ENCODE measurements at places on chromosomes 5 and 9. TPM values are rescaled to one million over a fixed set of nuclear protein-coding genes. Genes with fewer than 3 reads are reported as not detected.
A peak's percentile ranks its signal among the peaks of the same experiment; 100 is the strongest.

- DNase-seq: no peak
These were observed 8.4 kb downstream of the MYOT start for GRCh38 chr5:137876101-137876500.

DNA sequence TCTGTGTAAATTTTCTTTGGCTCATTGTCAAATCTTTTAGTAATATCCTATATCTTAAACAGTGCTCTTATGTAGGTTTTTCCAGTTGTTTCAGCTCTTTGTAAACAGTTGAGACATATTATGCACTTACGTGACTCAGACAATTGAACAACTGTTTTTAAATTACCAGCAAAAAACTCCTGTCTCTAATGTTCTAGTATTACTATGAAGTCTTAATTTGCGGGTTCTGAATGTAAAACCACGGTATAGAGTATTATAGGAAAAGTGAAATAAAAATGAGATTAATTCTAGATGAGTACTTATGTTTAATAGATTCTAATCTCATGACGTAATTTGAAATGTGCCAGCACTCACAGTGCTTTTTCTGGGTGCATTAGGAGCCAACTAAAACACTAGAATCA is 136.0 kb downstream of the GDNF start:
- DNase-seq: no peak

DNA sequence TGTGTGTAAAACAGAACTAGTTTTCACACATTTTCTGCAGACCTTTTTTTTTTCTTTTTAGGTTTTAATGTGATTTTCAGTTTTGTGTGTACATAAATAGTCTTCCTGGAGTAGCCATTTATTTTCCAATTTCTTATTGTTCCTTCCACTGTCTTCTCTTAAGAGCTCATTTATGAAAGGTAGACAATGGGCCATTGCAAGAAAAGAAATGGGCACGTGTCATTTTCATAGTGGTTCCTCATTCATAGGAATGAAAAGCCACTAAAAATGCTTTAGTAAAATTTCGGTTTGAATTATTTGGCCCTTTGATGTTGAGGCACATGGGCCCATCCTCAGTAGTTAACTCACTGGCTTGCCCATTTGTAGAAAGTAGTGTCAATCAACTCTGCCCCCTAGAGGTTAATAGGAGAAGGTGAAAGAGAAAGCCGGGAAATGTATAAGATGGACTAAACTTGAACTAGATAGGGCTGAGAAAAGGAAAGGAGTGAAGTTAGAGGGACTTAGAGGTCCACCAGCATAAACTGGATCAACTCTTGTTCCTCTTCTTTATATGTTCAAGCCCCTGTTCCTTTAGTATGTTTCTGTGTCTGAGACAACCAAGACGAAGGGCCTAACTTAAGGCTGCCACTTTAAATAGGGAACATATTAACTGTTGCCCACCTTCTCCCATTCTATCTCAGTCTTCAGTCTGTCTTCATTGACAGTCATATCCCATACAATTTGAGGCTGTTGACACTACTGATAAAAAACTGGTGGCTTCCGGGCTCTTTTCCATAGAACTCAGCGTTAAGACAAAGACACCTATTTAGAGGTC is 72.6 kb downstream of the SMARCA2 start:
- DNase-seq: no peak

DNA sequence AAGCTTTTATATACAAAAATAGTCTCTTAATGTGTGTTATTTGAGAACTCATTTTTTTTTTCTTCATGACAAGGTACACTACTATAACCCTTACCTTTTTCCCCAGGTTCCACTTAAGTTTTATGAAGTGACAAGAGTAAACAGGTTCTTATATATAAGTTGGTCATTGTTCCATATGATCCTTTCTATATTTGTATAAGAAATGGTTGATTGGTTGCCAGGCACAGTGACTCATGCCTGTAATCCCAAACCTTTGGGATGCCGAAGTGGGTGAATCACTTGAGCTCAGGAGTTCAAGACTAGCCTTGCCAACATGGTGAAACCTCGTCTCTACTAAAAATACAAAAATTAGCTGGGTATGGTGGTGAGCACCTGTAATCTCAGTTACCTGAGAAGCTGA is 108.3 kb downstream of the PCSK1 start:
- DNase-seq: no peak

DNA sequence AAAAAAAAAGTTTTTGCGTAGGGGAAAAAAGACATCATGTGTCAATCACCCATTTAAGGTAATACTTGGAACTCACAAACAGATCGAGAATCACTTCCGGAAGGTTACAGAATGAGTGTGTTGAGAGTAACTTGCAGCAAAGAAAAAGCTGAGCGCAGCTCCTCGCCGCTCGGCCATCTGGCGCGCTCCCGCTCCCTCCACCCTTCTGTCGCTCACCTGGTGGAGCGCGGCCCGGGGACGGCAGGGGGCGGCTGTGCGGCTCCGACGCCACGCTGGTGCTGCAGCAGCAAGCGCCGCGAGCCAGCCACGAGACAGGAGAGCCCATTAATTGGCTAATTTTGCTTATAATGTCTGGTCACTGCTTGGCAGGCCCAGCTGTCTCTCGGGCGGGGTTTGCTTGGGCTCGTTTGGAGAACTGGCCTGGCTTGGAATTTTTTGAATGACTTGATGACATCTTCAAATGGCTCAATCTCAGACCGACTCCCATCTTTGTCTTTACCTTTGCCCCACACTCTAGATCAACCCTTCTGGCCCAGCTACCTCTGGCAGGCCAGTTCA is 601.8 kb downstream of the CCDC171 start:
- DNase-seq: peak; percentile 32

DNA sequence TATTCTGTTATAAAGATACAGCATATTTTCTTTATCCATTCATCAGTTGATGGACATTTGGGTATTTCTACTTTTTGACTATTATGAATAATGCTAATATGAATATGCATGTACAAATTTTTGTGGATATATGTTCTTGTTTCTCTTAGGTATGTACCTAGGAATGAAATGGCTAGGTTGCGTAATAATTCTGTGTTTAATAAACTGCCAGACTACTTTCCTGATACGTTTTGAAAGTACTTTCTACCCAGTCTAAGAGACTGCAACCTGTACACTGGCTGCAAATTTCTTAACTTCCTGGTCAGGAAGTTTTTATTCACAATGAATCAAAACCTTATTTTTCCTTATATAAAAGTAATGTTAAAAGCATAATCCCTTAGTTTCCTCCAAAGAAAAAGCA is 93.9 kb upstream of the STARD4 start:
- DNase-seq: no peak

- DNase-seq: no peak
These were observed 25.1 kb upstream of the EEIG1 start for GRCh38 chr9:128005923-128006322.

GRCh38 chr5:45774528-45774927 is 78.3 kb upstream of the HCN1 start:
- no peak for DNase-seq

DNA sequence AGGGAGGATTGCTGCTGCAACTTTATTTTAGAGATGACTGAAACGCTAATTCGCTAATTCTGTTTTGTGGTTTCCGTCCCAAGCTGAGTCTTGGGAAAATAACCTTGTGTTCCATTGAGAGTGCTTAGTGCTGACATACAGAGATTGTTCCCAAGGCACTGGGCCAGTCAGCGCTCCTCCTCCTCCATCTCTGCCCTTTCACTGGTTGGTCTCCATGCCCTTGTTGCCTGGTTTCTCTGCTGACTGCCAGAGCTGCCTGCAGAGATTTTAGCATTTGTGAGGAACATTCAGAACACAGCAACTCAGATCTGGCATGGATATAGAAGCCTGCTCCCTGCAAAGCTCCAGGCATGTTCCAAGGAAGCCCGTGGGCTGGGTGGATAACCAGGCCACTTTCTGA is 126.0 kb upstream of the IRX2 start:
- no peak for DNase-seq

DNA sequence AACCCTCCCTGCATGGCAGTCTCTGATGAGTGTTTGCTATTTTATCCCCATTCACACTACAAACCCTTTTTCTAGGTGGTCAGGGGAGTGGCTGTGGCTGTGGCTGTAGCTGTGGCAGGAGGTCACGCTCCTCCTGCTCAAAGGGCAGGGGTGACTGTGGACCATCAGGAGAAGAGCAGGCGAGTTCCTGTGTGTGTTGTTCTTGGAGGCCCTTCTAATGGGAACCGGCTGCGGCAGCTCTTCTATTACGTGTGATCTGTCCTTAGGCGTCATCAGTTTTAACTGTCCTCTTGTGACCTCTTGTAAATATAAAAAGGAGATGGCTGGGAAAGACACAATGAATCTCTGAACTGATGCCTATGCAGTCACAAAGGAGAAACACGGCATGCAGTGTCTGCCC is 65.1 kb downstream of the ANKH start:
- peak; percentile 9 for DNase-seq

DNA sequence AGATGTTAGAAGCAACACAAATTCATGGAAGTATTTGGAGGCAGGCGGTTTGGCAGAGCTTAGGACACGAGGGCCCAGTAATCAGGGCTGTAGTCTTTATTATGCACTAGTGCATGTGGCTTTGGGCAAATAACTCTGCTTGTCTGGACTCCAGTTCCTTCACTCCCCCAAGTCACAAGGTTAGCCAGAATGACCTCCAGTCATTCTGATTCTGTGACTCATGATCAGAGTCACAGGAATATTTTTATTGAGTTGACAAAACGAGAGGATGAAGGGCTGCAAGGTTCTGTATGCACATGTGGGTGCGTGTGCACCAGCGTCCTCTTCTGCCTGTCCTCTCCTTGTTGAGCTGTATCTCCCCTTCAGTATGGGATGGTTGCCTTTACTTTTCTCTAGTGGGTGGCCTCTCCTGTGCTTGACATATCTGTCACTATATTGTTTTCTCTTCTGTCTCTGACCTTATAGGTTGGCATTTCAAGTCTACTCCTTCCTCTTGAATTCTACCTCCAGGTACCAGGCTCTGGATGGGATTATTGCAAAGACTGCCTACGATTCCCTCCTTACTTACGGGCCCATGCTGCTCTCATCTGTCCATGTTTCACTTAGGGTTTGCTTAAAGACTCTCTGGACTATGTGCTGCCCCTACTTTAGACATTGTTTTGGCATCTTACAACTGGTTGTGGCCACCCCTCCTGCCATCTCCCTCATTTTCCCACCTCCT is 94.6 kb downstream of the KDM4C start:
- DNase-seq: no peak

- no peak for DNase-seq
These were observed 20.5 kb upstream of the SLC6A19 start for GRCh38 chr5:1180841-1181271.

DNA sequence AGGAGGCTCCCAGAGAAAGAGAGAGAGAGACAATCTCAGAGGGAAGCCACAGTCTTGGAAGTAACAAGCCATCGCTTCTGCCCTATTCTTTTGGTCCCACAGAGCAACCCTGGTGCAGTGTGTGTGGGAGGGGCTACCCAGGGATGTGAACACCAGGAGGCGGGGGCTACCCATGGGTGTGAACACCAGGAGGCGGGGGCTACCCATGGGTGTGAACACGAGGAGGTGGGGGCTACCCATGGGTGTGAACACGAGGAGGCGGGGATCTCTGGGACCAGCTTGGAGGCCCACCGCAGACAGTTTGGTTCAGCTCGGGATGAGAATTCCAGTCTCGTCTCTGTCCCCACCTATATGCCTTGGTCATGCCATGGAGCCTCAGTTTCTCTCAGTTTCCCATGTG is 44.9 kb downstream of the HMCN2 start:
- DNase-seq: no peak

GRCh38 chr5:151628112-151628823 is 37.1 kb upstream of the FAT2 start:
- DNase-seq: no peak

- no peak for DNase-seq
These were observed 423.8 kb downstream of the SPOCK1 start for GRCh38 chr5:137075163-137075970.

- DNase-seq: peak; percentile 74
These were observed 61.0 kb upstream of the PRDM9 start for GRCh38 chr5:23446424-23446823.

- DNase-seq: no peak
These were observed 28.8 kb downstream of the SPOCK1 start for GRCh38 chr5:137470111-137470920.

DNA sequence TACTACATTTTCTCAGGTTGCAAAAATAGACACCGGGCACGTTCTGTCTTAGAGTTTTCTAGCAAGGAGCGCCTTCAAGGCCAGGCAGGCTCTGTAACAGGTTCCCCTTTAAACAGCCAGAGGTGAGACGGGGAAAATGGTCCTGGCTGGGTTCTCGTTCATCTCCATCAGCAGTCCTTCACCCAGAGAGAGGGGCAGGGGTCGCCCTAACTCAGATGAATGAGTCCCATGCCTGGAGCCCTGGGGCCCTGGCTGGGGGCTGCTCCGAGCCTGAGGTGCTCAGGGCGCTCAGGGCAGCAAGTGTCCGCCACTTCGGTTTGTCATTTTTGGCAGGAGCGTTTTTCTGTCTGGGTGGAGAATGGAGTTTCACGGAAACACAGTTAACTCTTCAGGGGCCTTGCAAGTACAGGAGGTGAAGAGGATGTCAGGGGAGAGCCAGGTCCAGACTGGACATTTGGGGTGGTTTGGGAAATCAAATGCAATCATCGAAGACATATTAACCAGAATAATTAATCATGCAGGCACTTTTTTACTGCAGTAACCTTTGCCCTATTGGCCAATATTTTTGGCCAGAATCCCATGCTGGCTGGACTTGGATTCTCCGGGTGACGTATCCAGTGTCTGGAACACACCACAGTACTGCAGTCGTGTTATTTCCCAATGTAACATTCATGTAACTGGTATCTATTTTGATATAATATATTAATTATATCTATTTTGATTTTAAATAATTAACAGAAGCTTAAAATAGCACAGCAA is 2.9 kb downstream of the NTNG2 start:
- peak; percentile 61 for DNase-seq

Gene GLDC
- polyA plus RNA-seq: 2.2 TPM

Gene FGD3
- polyA plus RNA-seq: 7.9 TPM

Gene GARIN3
- polyA plus RNA-seq: not detected

Gene PFDN1
- polyA plus RNA-seq: 92.4 TPM

Gene GAS1
- polyA plus RNA-seq: 22.2 TPM

Gene ZNF483
- 2.0 TPM for polyA plus RNA-seq

Gene TSSK1B
- polyA plus RNA-seq: 0.07 TPM

Gene CCDC192
- polyA plus RNA-seq: 0.66 TPM

Gene FBP1
- 19.9 TPM for polyA plus RNA-seq

Gene SLCO6A1
- not detected for polyA plus RNA-seq

Gene FOXI1
- 0.07 TPM for polyA plus RNA-seq

All from right lung (tissue), 10 donors.